NCI-H2081 (cell line): ENCODE measurements at places on chromosomes 11 and 22.

DNA sequence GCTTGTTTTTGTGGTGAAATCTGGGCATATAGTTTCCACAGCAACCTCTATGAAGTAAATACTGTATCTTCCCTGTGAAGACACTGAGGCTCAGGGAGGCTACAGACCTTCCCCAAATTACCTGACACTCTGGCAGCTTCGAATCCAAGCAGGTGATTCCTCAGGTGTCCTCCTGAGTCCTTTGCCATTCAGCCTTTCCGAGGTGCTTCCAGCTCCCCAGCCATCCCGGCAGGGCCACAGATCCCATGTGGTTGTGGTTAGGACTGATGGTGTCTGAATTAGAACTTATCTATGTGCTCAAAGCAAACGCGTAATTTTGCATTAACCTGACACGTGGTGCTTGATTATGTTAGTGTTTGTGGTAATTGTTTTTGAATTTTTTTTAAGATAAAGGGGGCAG, 785.6 kb downstream of the BRD1 start:
- DNase-seq = no peak

DNA sequence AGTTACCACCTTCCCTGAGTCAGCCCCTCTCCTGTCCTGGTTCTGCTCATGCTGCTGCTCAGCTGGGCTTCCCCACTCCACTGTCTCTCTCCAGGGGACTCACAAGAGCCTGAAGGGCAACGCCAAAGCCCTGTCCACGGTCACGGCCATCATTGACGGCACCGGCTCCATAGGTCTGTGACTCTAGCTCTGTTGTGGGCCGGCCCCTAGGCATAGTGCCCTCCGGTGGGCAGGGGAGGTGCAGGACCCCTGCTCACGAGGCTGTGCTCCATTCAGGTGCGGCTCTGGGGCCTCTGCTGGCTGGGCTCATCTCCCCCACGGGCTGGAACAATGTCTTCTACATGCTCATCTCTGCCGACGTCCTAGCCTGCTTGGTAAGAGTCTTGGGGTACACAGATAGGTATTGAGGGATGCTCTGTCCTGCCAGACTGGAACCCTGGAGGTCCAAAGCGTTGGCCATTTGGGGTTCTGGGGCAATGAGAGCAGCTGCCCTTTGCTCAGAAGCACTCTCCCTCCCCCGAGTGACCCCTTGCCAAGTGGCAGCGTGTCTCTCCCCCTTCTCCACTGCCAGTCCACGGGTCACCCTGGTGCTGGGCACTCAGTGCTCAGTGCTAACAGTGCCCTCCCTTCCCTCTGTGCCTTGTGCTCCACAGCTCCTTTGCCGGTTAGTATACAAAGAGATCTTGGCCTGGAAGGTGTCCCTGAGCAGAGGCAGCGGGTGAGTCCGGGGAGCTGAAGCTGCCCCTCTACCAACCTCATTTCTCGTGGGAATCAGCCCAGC, 22.4 kb downstream of the SLC37A2 start:
- DNase-seq = no peak

- no peak for DNase-seq
Measured at GRCh38 chr11:109133159-109133558, 288.8 kb upstream of the C11orf87 start.

DNA sequence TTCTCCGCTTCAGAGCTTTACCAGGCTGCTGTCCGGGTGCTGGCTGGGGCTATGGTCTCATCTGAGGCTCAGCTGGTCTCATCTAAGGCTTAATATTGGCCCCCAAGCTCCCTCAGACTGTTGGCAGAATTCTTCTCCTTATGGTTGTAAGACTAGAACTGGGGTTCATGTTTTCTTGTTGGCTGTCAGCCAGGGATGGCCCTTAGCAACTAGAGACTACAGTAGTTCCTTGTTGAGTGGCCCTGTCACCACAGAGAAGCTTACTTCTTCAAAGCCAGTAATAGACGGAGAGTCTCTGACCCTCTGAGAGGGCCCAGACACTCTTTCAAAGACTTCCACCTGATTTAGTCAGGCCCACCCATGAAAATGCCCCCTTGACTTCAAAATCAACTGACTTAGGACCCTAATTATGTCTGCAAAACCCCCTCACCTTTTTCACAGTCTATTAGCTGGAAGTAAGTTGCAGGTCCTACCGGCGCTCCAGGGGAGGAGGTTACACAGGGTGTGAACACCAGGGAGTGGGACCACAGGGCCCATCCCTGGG, 24.2 kb upstream of the TREH start:
- DNase-seq = no peak

DNA sequence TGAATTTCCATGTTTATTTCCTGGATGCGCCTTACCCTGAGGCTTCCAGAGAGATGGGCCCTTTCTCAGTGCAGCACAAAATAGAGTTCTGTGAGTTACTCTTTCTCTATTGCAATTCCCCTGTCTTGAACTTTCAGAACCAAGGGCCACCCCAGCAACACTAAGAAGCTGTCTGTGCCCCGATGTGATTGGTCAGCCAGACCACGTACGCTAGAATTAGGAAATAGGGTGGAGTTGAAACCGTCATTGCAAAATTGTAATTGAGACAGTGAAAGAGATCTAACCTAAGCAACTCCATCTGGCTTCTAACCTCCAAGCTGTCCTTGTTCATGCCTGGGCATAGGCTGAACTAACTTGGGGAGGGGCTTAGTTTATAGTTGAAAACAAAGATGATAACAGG, 981.3 kb downstream of the OPCML start:
- no peak for DNase-seq

GRCh38 chr11:60859616-60860250, 4.0 kb upstream of the PTGDR2 start:
- DNase-seq = no peak

GRCh38 chr11:1486054-1486825, at the start of gene MOB2:
MOB2 (minus strand) TSS chr11:1486779; CDS start chr11:1486556, 223 bp downstream.
- DNase-seq = no peak

- no peak for DNase-seq
Measured at GRCh38 chr22:23073526-23074229, 3.4 kb downstream of the GNAZ start.

- DNase-seq = no peak
Measured at GRCh38 chr11:70487756-70488155, 89.4 kb downstream of the CTTN start.

DNA sequence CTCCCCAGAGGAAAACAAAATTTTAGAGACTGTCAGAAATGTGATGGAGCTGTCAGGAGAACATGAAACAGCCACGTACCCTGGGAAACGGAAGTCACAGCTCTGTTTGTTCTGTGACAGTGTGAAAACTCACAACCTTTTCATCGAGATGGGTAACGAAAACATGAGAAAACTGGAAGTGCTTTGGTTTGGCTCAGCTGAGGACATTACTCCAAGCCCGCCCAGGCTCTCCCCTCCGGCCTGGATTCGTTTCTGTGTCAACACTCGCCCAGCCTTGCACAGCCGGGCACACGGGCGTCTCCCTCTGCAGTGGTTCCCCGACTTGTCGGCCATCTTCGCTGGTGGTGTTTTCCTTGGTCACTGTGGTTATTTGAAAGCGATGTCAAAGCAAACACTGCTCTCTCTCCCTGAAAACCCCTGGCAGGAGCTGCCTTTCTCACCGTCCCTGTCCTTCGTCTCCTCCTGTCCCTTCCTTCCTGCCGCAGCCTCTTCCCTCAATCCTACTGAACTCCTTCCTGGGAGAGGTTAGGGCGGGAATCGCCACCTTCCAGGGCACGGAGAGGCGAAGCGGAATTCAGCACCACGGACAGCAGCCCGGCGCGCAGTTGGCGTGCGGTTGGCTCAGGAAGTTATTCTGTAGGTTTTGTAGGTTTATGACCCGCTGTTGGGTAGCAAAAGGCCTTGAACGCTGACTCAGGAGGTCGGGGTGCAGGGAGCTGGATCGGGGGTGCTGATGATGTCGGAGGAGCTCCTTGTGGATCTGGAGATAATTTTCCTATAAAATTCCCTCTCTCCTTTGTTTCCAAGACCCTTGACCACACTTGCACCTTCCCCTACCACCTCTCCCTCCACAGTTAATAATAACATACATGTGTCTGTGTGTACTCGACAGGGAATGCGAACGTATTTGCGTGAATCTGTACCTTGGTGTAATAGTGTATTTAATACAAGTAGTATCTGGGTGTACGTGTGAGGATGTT, 13.1 kb upstream of the RPS19BP1 start:
- DNase-seq = no peak

- DNase-seq = no peak
Measured at GRCh38 chr11:35118906-35119305, 20.1 kb upstream of the CD44 start.
